NCI-H2029 (cell line): ENCODE measurements at places on chromosomes 1 and 21.

GRCh38 chr1:14082331-14082730 lies 382.3 kb downstream of the PRDM2 start:
- DNase-seq = no peak

DNA sequence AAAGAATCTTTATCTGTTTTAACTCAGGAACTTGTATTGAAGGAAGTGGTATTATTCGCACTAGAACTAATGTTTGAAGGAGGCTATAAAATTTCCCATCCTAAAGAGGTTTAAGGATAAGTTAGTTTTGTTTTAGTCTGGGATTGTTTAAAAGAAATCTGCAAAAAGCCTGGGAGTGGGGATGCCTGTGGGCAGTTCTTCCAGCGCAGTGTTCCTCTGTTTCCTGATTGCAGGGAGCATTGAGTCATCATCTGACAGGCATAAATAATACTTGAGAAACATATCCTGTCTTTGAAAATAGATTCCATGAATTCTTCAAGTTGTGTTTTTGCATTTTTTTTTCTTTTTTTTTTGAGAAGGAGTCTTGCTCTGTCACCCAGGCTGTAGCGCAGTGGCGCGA lies 350.8 kb upstream of the PTBP2 start:
- DNase-seq = no peak

DNA sequence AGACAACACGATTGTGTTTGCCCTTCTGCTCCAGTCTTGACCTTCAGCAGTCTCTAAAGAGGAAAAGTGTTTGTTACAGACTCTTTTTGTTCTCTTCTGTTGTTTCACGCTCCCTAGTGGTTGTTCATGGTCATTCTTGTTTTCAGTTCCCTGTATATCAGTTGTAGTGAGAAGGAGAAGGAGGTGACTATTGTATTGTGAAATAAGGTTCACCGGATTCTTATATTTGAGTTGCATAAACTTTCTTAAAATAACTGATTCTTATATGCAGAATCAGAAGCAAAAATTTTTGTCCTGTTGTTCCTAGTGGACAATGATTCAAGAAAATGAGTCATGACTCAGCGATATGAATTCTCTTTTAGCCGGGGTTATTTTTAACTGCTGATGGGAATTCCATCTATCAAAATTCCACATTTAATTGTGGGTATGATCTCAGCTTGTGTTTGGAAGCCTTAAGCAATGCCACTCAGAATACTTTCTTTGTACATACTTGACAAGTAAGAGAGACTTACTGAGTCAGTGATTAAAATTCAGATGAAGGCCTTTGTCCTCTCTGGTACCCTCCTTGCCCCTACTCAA lies 152.2 kb downstream of the CLEC20A start:
- DNase-seq = no peak

DNA sequence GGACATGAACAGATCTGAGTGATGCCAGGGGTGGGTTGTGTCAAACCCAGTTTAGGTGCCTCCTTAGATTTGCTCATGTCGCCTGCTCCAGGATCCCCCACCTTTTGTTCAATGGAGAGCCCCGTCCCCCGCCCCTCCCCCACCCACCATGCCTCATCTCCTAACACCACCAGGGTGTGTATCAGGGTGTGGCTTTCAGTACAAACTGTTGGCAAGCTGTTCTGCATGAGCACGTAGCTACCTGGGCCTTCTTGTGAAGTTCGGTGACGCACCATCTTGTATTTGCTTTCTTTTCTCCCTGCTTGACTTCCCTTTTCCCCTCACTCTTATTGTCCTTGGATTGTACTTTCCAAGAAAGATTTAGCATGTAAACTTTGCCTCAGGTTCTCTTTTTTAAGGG lies 94.8 kb downstream of the EBNA1BP2 start:
- no peak for DNase-seq

DNA sequence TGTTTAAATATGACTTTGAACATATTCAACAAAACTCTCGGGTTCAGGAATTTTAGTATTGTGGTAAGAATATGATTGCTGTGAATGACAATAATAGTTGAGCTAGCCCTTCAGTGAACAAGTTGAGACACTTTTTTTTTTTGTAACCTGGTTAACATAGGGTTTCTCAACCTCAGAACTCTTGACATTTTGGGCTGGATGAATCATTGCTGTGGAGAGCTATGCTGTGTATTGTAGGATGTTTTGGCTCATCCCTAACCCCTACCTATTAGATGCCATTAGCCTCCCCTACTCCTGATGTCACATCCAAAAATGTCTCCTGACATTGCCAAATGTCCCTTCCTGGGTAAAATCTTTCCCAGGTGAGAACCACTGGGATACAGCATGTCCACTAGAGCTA lies 113.7 kb downstream of the RUNX1 start:
- no peak for DNase-seq

DNA sequence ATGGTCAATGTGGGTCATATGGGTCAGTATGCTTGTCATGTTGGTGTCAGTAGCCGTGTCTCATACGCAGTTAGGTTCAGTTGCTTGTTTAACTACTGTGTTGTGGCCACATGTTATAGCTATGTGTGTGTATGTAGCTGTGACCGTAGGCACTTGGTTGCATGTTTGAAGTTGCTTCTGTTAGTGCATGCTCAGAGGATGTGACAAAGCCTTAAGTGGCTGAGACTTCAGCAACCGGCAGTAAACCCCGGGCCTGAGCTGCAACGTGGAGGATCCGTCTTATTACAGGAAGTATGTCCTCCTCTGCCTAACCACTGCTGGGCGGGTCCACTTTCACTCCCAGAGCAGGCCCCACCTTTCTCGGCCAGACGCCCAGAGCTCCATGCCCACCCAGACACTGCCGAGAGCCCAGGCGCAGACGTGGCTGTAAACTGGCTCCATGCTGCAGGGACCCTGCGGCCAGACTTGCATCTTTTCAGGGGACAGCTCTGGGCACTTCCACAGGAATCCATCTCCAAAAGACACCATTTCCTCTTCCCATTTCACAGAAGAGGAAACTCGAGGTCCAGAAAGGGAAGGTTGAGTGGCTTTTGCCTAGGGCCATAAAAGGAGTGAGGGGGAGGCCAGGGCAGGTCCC lies 2.2 kb downstream of the TCEA3 start:
- peak; percentile 81 for DNase-seq

DNA sequence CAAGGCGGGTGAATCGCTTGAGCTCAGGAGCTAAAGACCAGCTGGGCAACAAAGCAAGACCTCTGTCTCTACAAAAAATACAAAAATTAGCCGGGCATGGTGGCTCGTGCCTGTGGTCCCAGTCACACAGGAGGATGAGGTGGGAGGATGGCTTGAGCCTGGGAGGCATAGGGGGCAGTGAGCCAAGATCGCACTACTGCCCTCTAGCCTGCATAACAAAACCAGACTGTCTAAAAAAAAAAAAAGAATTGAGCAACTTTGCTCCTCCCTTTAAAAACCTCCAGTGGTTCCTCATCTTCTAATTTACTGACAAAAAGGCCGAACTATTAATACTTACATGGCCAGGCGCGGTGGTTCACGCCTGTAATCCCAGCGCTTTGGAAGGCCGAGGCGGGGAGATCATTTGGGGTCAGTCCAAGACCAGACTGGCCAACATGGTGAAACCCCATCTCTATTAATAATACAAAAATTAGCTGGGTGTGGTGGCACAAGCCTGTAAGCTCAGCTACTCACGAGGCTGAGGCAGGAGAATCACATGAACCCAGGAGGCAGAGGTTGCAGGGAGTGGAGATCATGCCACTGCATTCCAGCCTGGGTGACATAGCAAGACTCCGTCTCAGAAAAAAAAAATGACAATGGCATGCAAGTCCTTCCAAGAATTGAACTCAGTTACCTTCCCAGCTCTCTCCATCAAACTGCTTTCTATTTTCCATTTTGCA lies 4.4 kb downstream of the ACBD3 start:
- no peak for DNase-seq

DNA sequence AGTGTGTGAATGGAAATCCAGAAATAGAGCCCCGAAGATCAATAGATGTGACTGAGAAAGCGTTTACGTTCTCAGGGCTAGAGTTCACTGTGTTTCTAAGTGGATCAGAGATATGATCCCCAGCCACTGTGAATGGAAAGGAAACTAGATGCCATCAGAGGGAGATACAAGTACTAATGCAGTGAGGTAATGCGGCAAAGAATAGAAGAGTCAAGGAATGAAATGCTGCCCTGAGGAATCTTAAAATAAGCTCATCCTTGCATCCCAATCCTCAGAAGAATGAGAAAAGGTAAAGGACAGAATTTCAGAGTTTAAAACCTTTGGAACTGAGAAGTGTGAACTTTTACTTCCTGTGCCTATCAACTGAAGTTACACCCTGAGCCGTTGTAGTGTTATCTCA lies 165.5 kb upstream of the ESRRG start:
- no peak for DNase-seq

- no peak for DNase-seq
These were observed 2.7 kb downstream of the TMEM200B start for GRCh38 chr1:29120947-29121485.

DNA sequence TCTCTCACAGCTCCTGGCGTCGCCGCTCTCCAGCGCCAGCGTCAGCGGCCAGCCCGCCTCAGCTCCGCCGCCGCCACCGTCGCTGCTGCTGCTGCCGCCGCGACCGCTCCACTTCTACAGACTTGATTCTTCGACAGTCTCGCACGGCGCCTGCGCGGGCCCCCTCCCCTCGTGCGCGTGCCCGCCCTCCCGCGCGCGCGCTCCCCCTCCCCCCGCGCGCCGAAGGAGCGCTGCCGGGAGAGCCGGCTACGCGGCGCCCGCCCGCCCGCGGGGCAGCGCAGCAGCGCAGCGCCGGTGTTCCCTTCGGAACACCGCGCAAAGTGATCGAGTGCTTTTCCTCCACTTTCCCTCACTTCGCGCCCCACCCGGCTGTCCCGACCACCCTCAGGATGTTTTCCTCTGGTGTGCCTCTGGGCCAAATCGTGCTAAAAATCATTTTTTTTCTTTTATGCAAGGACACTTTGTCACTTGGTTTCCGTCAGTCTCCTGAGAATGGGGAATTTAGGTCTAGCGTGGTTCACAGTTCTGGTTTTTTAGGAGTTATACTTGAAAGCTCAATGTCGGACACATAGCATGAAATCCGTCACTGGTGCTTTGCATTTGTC lies at the start of gene IRF2BP2:
Gene IRF2BP2, minus strand, starts transcription at position 118 of the 605 bp plus-strand sequence. CDS start 684 bp downstream, outside the sequence.
- DNase-seq = peak; percentile 73

GRCh38 chr21:23524685-23525084 lies 2082.6 kb downstream of the MRPL39 start:
- no peak for DNase-seq
